ENCODE measurements at places on chromosomes 4 and X.
A peak's percentile ranks its signal among the peaks of the same experiment; 100 is the strongest.

- DNase-seq = no peak
Observed at GRCh38 chrX:17608888-17609287, 128.4 kb upstream of the SCML1 start.

GRCh38 chr4:26576231-26576739 is 7.6 kb upstream of the TBC1D19 start:
- DNase-seq = no peak

- no peak for DNase-seq
Observed at GRCh38 chr4:16757080-16757521, 141.3 kb downstream of the LDB2 start.

- DNase-seq = no peak
Observed at GRCh38 chr4:12186526-12186925, 757.8 kb upstream of the HS3ST1 start.

GRCh38 chr4:79905212-79905611 is 167.8 kb downstream of the ANTXR2 start:
- DNase-seq = no peak

DNA sequence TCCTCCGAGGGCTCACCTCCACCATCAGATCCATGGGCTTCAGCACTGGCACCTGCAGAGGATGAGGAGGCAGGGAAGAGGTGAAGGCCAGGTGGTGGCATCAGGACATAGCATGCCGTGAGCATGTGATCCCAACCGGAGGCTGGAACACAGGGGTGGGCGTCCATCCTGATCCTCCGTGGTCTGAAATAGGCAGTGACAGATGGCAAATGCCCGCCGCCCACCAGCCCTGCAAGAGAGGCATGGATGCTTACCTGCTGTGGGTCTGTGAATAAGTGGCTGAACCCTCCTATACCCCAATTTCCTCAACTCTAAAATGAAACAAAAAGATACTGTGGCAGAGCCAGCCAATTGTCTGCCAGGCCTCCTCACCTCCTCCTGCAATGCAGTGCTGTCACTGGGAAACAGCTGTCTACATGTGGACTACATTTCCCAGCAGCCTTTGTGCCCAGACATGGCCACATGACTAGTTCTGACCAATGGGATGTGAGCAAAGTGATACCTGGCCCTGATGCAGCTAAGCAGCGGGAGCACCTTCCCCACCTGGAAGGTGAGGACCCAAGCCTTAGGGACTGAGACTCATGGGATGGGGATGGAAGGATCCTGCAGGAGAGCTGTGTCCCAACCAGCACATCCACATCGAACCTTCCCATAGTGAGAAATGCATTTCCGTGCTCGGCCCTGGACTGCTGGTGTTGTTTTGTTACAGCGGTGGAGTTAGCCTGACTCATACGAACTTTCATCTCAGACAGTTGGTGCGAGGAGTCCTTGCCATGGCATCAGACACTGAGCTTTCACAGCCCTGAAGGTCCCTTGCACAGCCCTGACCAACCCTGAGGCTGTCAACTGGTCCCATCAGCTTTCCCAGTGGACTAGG is 99.5 kb downstream of the PPP2R2C start:
- peak; percentile 62 for DNase-seq

DNA sequence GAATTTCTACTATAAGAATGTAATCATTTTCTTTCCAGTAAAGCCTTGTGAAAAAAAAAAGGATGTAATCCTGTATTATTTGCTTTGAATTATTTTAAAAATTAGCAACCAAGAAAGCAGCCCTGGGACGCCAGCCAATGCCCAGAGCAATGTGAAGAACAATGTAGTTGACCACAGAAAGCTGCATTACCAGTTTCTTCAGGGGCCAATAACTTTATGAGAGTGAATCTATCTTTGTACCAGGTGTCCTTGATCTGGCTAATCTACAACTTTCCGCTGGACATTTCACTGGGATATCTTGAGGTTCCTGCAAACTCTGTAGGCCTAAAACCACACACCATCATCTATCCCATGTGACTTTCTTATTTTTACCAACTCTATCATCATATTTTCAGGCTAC is 7.6 kb upstream of the KLHL2 start:
- DNase-seq = no peak

GRCh38 chrX:130170752-130171445 is 863 bp upstream of the RAB33A start:
- DNase-seq = no peak

- peak; percentile 49 for DNase-seq
Observed at GRCh38 chrX:129754056-129755024, 15.6 kb downstream of the XPNPEP2 start.

DNA sequence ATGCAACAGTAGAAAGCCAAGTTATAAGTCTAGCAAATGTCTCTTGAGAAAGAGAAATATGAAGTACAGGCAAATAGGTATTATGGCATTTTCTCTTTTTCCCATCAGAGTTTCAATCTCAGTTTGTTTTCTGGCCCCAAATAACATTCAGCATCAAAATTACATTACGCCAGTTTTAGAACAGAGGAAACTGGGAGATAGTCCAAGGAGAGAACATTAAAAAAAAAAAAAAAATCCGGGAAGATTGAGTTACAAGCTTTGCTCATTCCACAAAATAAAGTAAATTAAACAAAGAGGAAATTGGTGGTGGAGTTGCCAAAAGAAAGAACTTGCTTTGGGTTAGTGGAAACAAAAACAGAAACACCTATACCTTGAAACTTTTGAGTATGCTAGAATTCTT is 50.4 kb upstream of the IL13RA2 start:
- no peak for DNase-seq

DNA sequence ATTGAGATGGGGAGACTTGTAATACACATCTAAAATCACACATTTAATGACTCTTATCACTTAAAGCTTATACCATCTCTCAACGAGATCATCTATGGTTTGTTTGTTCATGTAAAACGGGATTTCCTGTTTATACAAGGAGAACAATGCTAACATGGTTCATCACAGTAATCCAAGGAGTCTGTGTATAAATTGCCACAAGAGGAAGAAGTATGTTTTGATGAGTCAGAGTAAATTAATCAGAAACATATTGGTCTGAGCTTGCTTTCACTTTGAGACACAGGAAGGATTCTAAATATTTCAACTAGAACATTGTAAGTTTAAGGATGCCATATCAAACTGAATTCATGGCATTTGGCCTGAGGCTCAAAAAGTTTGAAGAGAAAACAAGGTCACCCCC is 594.1 kb downstream of the GLUD2 start:
- DNase-seq = no peak

DNA sequence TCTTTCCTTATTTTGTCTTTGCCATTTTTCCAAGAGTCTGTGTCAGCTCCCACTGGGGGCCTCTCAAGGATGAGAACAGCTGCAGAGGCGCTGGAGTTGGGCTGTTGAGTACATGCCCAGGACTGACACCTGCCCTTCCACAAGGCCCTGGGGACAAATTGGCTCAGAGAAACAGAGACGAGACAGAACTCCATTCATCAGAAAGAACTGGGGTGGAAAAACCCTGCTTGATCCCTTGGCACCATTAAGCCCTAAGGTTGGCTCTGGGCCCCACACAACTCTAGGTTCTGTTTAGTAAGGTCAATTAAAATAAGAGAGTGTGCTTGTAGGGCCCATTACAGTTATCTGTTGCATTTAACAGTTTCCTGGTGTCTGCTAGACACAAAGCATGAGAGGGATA is 63.6 kb downstream of the DCX start:
- no peak for DNase-seq
